ENCODE measurements at places on chromosomes 7 and 10.

GRCh38 chr7:22786290-22786932 lies 36.2 kb downstream of the TOMM7 start:
- H3K27me3 ChIP-seq = no peaks in the 10 kb centered on the region
- no peak overlapping the region for H3K27ac ChIP-seq
- H3K4me3 ChIP-seq = no peak overlapping the region
- no peaks in the 10 kb centered on the region for H3K36me3 ChIP-seq
- no peak for DNase-seq

DNA sequence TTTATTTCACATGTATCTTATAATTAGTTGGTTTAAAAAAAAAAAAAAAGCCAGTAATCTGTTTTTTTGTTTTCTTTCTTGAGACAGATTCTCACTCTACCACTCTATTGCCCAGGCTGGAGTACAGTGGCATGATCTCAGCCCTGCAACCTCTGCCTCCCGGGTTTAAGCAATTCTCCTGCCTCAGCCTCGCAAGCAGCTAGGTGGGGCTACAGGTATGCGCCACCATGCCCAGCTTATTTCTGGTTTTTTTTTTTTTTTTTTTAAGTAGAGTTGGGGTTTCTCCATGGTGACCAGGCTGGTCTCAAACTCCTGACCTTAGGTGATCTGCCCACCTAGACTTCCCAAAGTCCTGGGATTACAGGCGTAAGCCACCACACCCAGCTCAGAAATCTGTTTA lies 34.1 kb upstream of the CAPZA2 start:
- no peaks in the 10 kb centered on the region for H3K36me3 ChIP-seq
- no peak overlapping the region for H3K27ac ChIP-seq
- H3K4me3 ChIP-seq = no peak overlapping the region
- no peaks in the 10 kb centered on the region for H3K4me1 ChIP-seq
- no peak for DNase-seq

GRCh38 chr7:151864081-151864480 lies 12.8 kb downstream of the PRKAG2 start:
- no peak overlapping the region for H3K27ac ChIP-seq
- no peaks in the 10 kb centered on the region for H3K36me3 ChIP-seq
- H3K4me3 ChIP-seq = no peak overlapping the region

DNA sequence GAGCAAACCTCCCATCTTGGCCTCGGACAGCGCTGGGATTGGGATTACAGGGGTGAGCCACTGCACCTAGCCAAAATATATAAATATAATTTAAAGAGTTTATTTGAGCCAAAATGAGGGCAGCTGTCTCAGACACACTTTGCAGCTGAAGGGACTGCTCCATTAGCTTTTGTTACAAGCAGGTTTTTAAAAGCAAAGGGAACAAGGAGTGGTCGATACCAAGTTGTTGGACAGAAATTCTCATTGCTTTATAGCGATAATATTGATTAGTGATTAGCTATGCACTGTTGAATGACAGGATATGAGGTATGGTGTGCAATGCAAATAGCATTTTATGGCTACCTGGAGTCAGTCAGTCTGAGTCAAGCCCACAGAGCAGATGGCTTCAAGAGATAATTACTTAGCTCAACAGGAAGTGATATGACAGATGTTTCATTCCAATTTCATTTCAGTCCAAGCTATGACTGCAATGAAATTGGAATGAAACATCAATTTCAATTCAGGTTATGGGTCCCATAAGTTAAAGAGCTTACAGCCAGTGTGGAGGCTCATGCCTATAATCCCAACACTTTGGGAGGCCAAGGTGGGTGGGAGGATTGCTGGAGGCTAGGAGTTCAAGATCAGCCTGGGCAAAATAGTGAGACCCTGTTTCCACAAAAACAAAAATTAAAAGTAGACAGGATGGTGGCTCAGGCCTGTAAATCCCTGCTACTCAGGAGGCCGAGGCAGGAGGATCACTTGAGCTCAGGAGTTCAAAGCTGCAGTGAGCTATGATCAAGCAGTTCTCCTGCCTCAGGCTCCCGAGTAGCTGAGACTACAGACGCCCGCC lies 23.1 kb downstream of the TYW1 start:
- no peak overlapping the region for H3K27ac ChIP-seq
- no peak for DNase-seq
- no peak overlapping the region for H3K4me3 ChIP-seq
- H3K36me3 ChIP-seq = peaks cover 100% of the 10 kb centered on the region
- no peaks in the 10 kb centered on the region for H3K27me3 ChIP-seq

DNA sequence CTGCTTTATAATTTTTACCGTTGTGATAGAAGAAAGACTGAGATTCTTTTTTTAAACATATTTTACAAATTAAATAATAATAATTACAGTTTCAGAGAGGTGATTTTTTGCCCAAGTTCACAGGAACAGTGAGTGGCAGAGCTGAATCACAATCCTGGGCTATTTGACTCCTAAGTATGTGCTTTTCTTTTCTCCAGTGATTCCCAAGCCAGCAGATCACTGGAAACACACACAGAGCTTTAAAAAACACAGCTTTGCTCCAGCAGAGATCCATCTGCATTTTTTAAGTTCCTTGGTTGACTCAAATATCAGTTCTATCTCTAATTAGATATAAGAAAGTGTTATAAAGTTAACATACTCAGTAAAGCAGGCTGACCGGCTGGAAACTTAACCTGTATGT lies 69.0 kb downstream of the AHR start:
- no peak for DNase-seq
- no peaks in the 10 kb centered on the region for H3K27me3 ChIP-seq
- H3K4me1 ChIP-seq = peaks cover 3% of the 10 kb centered on the region
- no peaks in the 10 kb centered on the region for H3K36me3 ChIP-seq
- H3K4me3 ChIP-seq = no peak overlapping the region

- H3K4me1 ChIP-seq = peaks cover 52% of the 10 kb centered on the region
- H3K27me3 ChIP-seq = peaks cover 96% of the 10 kb centered on the region
- H3K36me3 ChIP-seq = no peaks in the 10 kb centered on the region
- DNase-seq = no peak
- no peak overlapping the region for H3K27ac ChIP-seq
Observed at GRCh38 chr7:1243964-1244416, 11.3 kb downstream of the UNCX start.
